Left lung (tissue), 14 donors: ENCODE measurements at places on chromosomes 1 and 21.
A peak's percentile ranks its signal among the peaks of the same experiment; 100 is the strongest.

GRCh38 chr1:88740784-88741183, 56.7 kb downstream of the PKN2 start:
- no peaks in the 10 kb centered on the region for H3K27me3 ChIP-seq
- no peak overlapping the region for H3K27ac ChIP-seq
- H3K4me3 ChIP-seq, result no peak overlapping the region
- no peaks in the 10 kb centered on the region for H3K4me1 ChIP-seq

GRCh38 chr1:62590255-62590969, 6.9 kb upstream of the ANGPTL3 start:
- H3K4me1 ChIP-seq, result no peaks in the 10 kb centered on the region
- no peaks in the 10 kb centered on the region for H3K27me3 ChIP-seq
- no peak overlapping the region for H3K27ac ChIP-seq

- DNase-seq, result no peak
- H3K4me3 ChIP-seq, result peak overlapping the region; percentile 76
- no peaks in the 10 kb centered on the region for H3K36me3 ChIP-seq
These were observed 107.3 kb upstream of the HNRNPU start for GRCh38 chr1:244971552-244972216.

DNA sequence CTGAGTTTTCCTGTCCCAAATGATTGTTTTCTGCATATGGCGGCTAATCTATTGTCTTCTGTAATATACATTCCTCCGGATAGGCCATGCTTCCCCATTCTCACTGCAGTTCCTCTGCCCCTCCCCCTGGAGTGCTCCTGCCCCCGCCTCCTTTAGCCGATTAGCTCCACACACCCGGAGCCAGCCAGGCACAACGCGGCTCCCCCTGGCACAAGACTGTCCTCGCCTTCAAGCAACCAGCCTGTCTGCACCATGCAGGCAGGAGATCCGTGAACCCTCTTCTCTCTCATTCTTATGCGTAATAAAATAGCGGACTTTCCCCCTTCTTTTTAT, 18.0 kb downstream of the SERTAD4 start:
- DNase-seq, result no peak
- peaks cover 20% of the 10 kb centered on the region for H3K4me1 ChIP-seq
- H3K4me3 ChIP-seq, result peak overlapping the region; percentile 25
- no peak overlapping the region for H3K27ac ChIP-seq

- H3K4me3 ChIP-seq, result no peak overlapping the region
- no peaks in the 10 kb centered on the region for H3K27me3 ChIP-seq
- no peak overlapping the region for H3K27ac ChIP-seq
- H3K4me1 ChIP-seq, result no peaks in the 10 kb centered on the region
- no peak for DNase-seq
These were observed 194.7 kb upstream of the FMN2 start for GRCh38 chr1:239896980-239897379.

GRCh38 chr1:176896216-176896615, 268.3 kb downstream of the ASTN1 start:
- H3K4me1 ChIP-seq, result no peaks in the 10 kb centered on the region
- no peaks in the 10 kb centered on the region for H3K36me3 ChIP-seq
- DNase-seq, result no peak
- no peak overlapping the region for H3K27ac ChIP-seq
- H3K27me3 ChIP-seq, result peaks cover 51% of the 10 kb centered on the region

DNA sequence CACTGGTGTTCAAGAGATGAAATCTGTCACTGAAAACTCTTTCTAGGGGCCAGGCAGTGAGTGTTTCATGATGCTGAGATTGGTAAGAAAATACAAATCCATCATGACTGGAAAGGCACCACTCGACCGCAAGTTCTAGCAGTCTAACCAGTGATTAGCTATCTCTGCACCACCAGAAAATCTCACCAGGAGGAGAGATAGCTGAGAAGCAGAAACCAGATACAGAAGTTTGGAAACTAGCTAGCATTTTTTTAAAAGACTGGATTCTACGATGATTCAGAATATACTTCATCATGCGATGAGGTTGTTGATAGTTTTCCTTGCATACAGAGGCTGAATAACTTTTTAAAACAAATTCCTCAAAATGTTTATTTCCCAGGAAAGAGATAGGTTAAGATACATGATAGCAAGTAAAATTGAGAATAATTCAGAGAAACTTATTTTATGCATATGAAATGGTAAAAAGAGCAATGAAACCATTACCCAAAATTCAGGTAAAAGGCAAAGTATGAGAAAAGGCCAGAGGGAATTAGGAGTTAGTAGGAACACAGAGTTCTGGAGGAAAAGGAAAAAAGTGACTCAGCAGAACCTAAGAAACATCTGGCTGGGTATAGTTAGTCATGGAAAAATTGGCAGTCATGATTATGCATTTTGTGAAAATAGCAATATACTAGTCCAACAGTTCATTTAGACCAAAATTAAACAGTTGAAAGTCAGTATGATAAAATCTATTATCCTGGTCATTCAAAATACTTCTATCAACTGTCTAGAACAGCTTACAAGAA, 3.3 kb upstream of the F3 start:
- no peak overlapping the region for H3K27ac ChIP-seq
- H3K4me3 ChIP-seq, result no peak overlapping the region
- H3K4me1 ChIP-seq, result peaks cover 32% of the 10 kb centered on the region
- no peak for DNase-seq

GRCh38 chr1:38773483-38773882, 86.1 kb downstream of the RRAGC start:
- H3K27ac ChIP-seq, result no peak overlapping the region
- H3K27me3 ChIP-seq, result peaks cover 16% of the 10 kb centered on the region
- H3K4me1 ChIP-seq, result no peaks in the 10 kb centered on the region
- no peaks in the 10 kb centered on the region for H3K36me3 ChIP-seq
- no peak for DNase-seq
